Right lung (tissue), 10 donors: ENCODE measurements at places on chromosomes 7 and 10. TPM values are rescaled to one million over a fixed set of nuclear protein-coding genes. Genes with fewer than 3 reads are reported as not detected.

DNA sequence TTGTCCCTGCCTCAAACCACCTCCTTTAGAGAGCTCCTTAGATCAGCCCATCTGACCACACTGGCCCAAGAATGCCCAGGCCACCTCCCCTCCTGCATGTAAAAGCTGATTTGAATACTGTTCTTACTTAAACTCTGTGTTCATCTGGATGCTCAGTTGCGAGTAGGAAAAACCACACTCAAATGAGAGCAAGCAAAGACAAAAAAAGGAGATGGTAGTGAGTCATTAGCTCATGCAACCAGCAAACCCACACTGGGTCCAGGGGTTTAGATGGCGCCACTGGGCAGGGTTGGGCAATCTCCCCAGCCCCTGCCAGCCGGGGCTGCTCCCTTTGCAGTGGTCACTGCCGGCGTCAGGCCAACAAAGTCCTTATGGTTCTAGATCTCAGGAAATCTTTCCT, 32.7 kb downstream of the TSPAN15 start:
- no peak for DNase-seq

DNA sequence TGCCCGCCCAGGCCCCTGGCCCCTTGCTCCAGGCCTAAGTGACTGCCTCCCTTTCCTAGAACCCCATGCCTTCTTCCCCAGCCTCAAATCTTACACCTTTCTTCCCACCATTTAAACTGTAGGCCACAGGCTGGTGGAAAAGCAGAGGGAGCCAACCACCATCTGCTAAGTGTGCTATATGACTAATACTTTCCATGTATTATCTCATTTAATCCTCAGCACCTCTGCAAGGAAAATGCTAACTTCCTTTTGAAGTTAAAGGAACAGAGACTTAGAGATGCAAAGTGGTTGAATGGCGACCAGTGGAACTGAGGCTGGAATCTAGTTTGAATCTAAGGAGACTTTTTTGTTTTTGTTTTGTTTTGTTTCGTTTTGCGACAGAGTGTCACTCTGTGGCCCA, 17.8 kb upstream of the MTPAP start:
- no peak for DNase-seq

WDR37 gene
- polyA plus RNA-seq: 16.9 TPM

TLX1 gene
- polyA plus RNA-seq: not detected

GRCh38 chr7:94272821-94273583, 121.7 kb upstream of the COL1A2 start:
- no peak for DNase-seq

DNA sequence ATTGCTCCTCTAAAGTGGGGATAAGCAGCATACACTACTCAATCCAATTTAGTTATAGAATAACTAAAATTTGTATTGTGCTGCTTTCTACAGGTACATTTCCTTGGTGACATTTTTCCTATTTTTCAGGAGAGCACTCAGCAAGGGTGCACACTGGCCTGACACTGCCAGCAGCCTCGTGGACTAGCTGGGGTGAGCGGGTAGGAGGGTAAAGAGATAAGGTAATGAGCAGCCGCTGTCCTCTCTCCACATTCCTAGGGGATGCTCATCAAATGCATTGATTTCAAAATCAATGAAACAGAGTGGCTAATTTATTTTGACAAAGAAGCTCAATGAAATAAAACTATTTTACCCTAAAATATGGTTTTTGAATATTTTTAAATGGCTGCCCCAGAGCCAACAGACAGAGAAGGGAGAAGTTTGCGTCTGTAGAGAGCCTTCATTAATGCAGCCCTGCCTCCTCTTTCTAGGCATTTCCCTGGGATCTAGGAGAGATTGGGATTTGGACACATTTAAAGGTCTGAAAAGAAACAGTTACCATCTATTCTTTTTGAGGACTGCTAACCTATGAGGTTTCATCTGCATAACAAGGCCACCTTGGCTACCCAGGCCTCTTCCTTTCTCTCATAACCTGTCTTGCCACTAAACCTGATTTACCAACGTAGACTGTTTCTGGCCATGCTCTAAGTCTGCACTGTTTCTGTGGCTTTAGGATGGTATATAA, 561.0 kb downstream of the IPMK start:
- DNase-seq: no peak

GRCh38 chr7:16399265-16399831, 22.0 kb downstream of the CRPPA start:
- no peak for DNase-seq

IGFBP3 gene
- 40.3 TPM for polyA plus RNA-seq

GRCh38 chr10:24907956-24908355, 44.5 kb downstream of the PRTFDC1 start:
- no peak for DNase-seq

DNA sequence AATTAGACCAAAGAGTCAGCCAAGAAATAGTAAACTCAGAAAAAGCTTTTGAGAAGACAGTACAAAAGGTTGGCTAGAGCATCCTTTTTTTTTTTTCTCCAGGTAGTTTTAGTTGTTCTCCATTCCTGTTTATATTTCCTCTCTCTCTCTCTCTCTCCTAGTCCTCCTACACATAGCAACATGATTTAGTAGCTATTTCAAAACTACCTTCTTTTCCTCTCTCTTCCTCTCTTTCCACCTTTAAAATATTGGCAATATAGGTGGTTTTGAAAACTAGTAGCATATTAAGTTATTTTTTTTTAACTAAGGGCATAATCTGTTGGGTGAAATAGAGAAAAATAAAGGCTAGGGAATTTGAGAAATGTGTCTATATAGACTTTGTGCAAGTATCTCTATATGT, 5.0 kb downstream of the SKIDA1 start:
- DNase-seq: no peak

GNG11 gene
- polyA plus RNA-seq: 40.2 TPM

- DNase-seq: no peak
These were observed 42.1 kb upstream of the EFCAB10 start for GRCh38 chr7:105623378-105623777.

ITGB8 gene
- polyA plus RNA-seq: 6.2 TPM

AKR1C4 gene
- not detected for polyA plus RNA-seq
